ENCODE measurements at places on chromosomes 11 and 22.

DNA sequence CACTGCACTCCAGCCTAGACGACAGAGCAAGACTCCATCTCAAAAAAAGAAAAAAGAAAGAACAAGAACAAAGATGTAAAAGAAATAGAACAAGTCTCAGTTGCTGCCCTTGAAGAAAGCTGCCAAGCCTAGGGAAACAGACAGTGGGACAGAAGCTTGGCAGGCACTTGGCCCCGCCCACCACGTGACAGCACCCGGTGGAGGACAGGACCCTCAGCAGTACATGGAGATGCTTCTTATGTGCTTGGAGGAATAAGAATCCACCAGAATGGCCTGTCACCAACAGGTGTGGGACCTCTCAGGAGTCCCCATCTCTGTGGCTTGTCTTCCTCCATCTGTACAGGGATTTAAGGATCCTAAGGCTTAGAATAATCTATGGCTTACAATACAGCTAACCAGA, 7.6 kb upstream of the TMPRSS6 start:
- no peak for DNase-seq

DNA sequence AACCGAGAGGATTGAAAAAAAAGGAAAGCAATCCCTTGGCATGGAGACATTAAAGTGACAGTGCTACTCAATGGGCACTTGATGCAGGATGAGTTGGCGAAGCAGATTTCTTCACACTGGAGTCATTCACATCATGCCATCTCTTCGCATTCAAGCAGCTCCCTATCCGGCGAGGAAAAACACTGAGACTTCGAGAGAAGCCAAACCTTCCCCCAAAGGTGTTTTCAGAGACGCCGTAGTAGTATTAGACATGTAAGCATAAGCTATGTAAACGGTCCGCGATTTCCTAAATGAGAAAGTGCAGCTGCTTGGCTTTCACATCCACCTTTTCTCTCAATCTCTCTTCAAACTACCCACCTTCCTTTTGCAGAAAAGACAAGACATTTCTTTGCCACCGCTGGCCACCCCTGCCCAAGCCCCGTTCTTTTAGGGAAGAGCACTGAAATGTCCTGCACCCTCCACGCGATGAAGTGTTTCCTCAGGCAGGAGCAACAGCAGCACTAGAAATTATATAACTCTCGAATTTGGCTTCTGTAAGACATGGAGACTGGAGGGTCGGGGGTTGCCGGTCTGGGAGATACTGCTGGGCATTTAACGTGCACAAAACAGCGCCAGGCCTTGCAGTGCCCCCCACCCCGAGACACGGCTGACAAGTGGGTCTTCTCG, at the start of gene DLG2:
Gene DLG2, minus strand, starts transcription at position 13 of the 666 bp plus-strand sequence.
- peak; percentile 6 for DNase-seq

DNA sequence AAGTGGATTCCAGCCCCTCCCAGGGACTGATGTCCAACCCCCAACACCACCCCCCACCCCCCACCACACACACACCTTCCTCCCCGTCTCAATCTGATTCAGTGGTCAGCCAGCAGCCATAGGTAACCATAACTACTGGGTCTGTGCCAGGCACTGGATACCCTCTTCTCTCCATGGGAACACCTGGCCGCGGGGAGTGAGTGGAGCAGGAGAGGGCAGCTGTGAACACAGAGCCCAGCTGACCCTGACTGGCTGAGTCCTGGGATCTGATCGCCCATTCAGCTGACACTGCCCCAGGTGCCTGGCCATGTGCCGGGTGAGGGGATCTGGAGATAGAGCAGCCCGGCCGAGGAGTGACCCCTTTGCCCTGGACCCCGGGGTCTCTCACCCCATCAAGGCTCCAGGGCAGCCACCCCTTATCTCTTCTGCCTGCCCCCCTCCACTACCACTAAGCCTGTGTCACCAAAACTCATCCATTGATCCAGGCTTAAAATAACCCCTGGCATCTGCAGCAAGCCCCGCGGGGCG, 2.6 kb upstream of the SHISA8 start:
- DNase-seq, result no peak

- DNase-seq, result no peak
These were observed 27.7 kb downstream of the SUSD2 start for GRCh38 chr22:24209016-24209415.

GRCh38 chr11:72595292-72595684, 78.9 kb downstream of the PDE2A start:
- no peak for DNase-seq

GRCh38 chr11:80457823-80458222, 1017.0 kb upstream of the TENM4 start:
- no peak for DNase-seq

GRCh38 chr22:42272431-42272999, 2.1 kb upstream of the TCF20 start:
- no peak for DNase-seq

Data from NCI-H1105 (cell line).